Bronchial smooth muscle cell (primary cell): ENCODE measurements at places on chromosomes 5 and 9. TPM values are rescaled to one million over a fixed set of nuclear protein-coding genes. Genes with fewer than 3 reads are reported as not detected.

The ADAMTSL2 gene
- under 0.01 TPM in 1 of 2 replicates, not detected in the other for total RNA-seq

The PGM5 gene
- total RNA-seq: 49.6 and 121 TPM in 2 replicates

The C5orf58 gene
- not detected in 2 replicates for total RNA-seq

The PPIC gene
- 71.5 and 84.0 TPM in 2 replicates for total RNA-seq

The BTNL3 gene
- total RNA-seq: not detected in 2 replicates
